ENCODE measurements at places on chromosomes 2 and 18. TPM values are rescaled to one million over a fixed set of nuclear protein-coding genes. Genes with fewer than 3 reads are reported as not detected.

CXCR2 gene
- not detected for total RNA-seq

PXDN gene
- total RNA-seq: 13.2 TPM

NPC1 gene
- total RNA-seq: 103 TPM

ALK gene
- not detected for total RNA-seq

TMEM182 gene
- total RNA-seq: 3.7 TPM

MYCN gene
- total RNA-seq: not detected

KLHL14 gene
- not detected for total RNA-seq

CRYBA2 gene
- not detected for total RNA-seq

NLRC4 gene
- total RNA-seq: 0.08 TPM

PPP1R7 gene
- 61.0 TPM for total RNA-seq

NEU2 gene
- not detected for total RNA-seq

THSD7B gene
- total RNA-seq: not detected

CNTNAP5 gene
- total RNA-seq: not detected

HOXD9 gene
- 1.4 TPM for total RNA-seq

MGAT5 gene
- total RNA-seq: 12.2 TPM
